Tracheal epithelial cell (primary cell): ENCODE measurements at places on chromosomes 2 and 18. TPM values are rescaled to one million over a fixed set of nuclear protein-coding genes. Genes with fewer than 3 reads are reported as not detected.

Gene OTOS
- total RNA-seq, result not detected in 2 replicates

Gene SH3BP4
- total RNA-seq, result 26.0 and 32.8 TPM in 2 replicates

Gene VWA3B
- total RNA-seq, result under 0.01 TPM in 1 of 2 replicates, not detected in the other

Gene PLEK
- not detected in 2 replicates for total RNA-seq

Gene BAZ2B
- 37.7 and 38.1 TPM in 2 replicates for total RNA-seq

Gene SLC35G4
- total RNA-seq, result not detected in 2 replicates

Gene RAPGEF4
- 0.64 and 1.4 TPM in 2 replicates for total RNA-seq

Gene NT5C1B
- not detected in 2 replicates for total RNA-seq

Gene MSTN
- not detected in 2 replicates for total RNA-seq

Gene CD8A
- under 0.01 TPM in 1 of 2 replicates, not detected in the other for total RNA-seq

Gene TBC1D8
- 14.7 and 39.9 TPM in 2 replicates for total RNA-seq

Gene EVX2
- not detected in 2 replicates for total RNA-seq

Gene MAL
- 1.3 and 55.9 TPM in 2 replicates for total RNA-seq

Gene SAG
- total RNA-seq, result under 0.01 TPM in 1 of 2 replicates, not detected in the other

Gene BMP10
- not detected in 2 replicates for total RNA-seq

Gene ARMC9
- 6.6 and 11.3 TPM in 2 replicates for total RNA-seq

Gene GCG
- total RNA-seq, result not detected in 2 replicates

Gene HMSD
- total RNA-seq, result under 0.01 TPM in 1 of 2 replicates, not detected in the other

Gene CPO
- total RNA-seq, result not detected in 2 replicates

Gene SPP2
- not detected in 2 replicates for total RNA-seq

Gene MYCN
- total RNA-seq, result not detected in 2 replicates

Gene DLX2
- total RNA-seq, result under 0.01 TPM in 1 of 2 replicates, not detected in the other

Gene CMPK2
- total RNA-seq, result 1.4 TPM in 1 of 2 replicates, not detected in the other

Gene IL36B
- not detected in 2 replicates for total RNA-seq

Gene CFAP65
- total RNA-seq, result under 0.01 TPM in 1 of 2 replicates, not detected in the other

Gene IL1F10
- not detected in 2 replicates for total RNA-seq

Gene UGT1A5
- 0.24 TPM in 1 of 2 replicates, not detected in the other for total RNA-seq

Gene SYT4
- not detected in 2 replicates for total RNA-seq

Gene PID1
- 4.3 and 5.8 TPM in 2 replicates for total RNA-seq

Gene CAPN14
- 2.2 and 6.8 TPM in 2 replicates for total RNA-seq

Gene PREPL
- total RNA-seq, result 19.0 and 29.8 TPM in 2 replicates

Gene GPAT2
- total RNA-seq, result 1.5 and 4.8 TPM in 2 replicates

Gene EFR3B
- under 0.01 TPM in 1 of 2 replicates, not detected in the other for total RNA-seq

Gene GREB1L
- total RNA-seq, result 2.1 and 2.7 TPM in 2 replicates
